ENCODE measurements at places on chromosomes 6 and 20.

- DNase-seq: no peak
These were observed 17.8 kb downstream of the AFG1L start for GRCh38 chr6:108312605-108313004.

GRCh38 chr6:69812746-69813427, 16.1 kb upstream of the LMBRD1 start:
- DNase-seq: no peak

GRCh38 chr6:15881150-15881549, 218.3 kb upstream of the DTNBP1 start:
- DNase-seq: peak; percentile 95

DNA sequence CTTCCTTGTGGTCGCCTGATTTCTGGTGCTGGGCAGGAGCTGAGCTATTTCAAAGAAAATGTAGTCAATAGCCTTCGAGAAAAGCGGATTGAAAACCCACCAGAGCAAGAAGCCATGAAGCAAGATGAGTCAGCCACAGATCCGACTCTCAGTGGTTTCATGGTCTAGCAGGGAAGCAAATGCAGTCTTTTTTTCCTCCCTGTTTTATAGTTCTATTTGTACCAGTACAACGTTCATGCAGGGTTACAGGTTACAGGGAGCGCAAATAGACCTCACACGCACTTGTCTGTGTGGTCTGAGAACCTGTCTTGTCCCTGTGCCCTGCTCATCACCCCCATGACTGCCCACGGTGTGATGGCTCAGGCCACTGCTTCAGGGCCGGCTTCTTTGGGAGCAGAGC, 309.8 kb upstream of the SUPT3H start:
- DNase-seq: no peak

- no peak for DNase-seq
These were observed 70.3 kb downstream of the ATG5 start for GRCh38 chr6:106255306-106255705.

- no peak for DNase-seq
These were observed 163.3 kb downstream of the SOBP start for GRCh38 chr6:107653183-107653580.

GRCh38 chr6:144840619-144841018, 555.5 kb downstream of the UTRN start:
- no peak for DNase-seq

- DNase-seq: no peak
These were observed 429.0 kb upstream of the NRSN1 start for GRCh38 chr6:23696992-23697391.

DNA sequence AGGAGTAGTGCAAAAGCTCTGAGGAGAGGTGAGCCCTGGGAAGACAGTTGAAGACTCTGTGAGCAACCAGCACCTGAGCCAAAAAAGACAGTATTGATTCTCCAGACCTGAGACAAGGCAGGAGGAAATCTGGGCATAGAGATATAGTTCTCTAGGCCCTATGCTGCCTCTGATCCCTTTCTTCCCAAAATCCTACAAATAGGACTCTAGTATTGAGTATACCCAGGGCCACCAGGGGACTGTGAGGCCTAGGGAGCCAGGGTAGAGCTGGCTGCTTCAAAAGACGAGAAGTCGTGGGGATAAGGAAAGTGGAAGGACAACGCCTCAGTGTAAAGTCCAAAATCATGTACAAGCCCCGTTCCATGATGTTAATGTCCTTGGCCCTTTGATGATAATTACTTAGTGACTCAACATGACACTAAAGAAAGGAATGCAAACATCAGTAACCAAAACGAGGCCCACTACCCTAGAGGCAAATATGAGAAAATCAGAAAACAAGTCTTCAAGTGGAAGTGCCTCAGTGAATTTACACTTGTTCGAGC, 197.3 kb upstream of the PROKR2 start:
- no peak for DNase-seq

- peak; percentile 72 for DNase-seq
These were observed 43.6 kb downstream of the MDGA1 start for GRCh38 chr6:37653933-37654565.

DNA sequence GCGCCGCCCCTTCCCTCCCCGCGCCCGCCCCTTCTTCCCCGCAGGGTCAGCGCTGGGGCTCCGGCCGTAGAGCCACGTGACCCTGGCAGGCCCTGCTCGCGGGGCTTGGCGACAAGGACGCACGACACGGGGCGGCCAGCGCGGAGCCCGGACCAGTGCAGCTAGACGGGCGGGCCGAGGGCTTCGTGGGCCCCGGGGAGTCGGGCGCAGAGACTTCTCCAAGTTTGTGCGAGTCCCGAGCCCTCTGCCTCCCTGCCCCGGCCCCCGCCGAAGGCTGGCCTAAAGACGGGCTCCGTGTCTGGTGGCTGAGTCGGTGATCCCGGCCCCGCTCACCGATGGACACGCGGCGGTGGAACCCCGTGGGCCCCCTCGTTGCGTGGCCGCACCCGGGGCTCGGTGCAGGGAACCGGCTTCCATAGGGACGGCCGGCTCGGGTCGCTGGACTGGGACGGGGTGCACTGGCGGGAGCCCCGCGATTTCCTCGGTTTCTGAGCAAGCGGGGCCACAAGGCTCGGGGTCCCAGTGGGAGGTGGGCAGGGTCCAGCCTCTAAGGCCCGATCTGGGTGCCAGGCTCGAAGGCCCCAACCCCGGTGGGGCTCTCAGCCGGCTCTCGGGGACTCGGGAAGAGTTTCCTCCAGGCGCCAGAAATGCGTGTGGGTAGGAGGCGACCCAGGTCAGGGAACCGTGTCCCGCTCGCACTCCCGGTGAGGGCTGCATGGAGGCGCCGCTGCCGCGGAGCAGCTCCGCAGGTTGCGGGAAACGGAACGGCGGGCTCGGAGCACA, 452 bp upstream of the GATA5 start:
- no peak for DNase-seq

All from Kasumi-1 (cell line).